SIG-M5 (cell line): ENCODE measurements at places on chromosomes 2 and 18.

- DNase-seq: no peak
Observed at GRCh38 chr18:80241919-80242777, 5.2 kb downstream of the PARD6G start.

GRCh38 chr2:72263776-72264060 lies 116.1 kb upstream of the CYP26B1 start:
- DNase-seq: no peak

DNA sequence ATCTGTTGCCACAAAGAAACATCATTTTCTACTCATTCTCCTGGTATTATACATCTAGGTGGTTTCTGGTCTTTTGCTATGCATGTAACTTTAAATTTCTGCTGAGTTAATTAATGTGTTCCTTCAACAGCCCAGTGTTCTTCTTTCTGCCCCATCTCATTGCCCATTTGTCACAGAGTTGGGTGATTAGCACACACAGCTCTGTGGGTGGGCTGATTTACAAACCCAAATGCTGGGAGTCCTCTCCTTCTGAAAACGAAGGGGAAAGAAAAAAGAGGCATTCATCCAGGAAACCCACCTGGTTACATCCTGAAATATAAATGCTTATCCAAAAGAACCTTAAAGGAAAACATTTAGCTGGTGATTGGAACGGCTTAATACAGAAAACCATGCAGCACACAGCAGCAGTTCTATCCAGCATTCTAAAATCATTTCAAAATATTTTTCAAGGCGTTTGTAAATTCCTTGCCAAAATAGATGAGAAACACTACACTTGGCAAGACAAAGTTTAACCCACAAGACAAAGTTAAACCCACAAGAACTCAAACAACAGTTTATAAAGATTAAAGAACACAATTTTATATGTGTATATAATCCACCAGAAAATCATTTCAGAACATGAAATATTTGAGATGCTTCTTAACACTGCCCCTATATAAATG lies 177.9 kb downstream of the ANTXR1 start:
- no peak for DNase-seq

DNA sequence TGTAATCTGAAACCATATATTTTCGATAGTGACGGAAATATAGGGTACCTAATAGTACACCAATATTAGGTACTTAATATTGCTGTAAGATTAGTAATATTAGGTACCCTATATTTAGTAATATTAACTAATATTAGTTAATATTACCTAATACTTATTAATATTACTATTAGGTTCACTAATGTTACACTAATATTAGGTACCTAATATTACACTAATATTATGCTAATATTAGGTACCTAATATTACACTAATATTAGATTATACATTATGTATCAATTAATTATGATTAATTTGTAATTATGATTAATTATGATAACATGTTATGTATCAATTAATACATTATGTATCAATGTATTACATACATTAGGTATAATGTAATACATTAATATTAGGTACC lies 518.2 kb upstream of the LRATD1 start:
- no peak for DNase-seq

GRCh38 chr2:42925742-42926433 lies 133.5 kb upstream of the HAAO start:
- no peak for DNase-seq

- DNase-seq: no peak
Observed at GRCh38 chr18:55497825-55498403, 90.1 kb downstream of the TCF4 start.

- DNase-seq: no peak
Observed at GRCh38 chr2:25698752-25699151, 25.4 kb upstream of the DTNB start.

DNA sequence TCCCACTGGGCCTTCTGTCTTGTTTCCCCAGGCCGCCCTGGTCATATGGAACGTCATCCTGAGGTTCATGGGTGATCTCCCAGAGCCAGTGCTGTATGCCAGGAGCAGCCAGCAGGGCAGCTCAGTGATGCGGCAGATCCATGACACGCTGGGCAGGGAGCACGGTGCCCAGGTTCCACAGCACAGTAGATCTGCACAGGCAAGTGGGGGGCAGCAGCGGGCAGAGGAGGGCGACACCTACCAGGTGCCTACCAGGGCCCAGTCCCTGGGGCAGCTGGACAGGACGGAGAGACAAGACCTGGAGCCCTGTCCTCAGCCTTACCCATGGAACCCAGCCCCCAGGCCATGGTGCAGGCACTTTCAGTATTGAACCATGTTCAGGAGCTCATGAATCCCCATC lies 36.1 kb upstream of the GPR17 start:
- DNase-seq: no peak

DNA sequence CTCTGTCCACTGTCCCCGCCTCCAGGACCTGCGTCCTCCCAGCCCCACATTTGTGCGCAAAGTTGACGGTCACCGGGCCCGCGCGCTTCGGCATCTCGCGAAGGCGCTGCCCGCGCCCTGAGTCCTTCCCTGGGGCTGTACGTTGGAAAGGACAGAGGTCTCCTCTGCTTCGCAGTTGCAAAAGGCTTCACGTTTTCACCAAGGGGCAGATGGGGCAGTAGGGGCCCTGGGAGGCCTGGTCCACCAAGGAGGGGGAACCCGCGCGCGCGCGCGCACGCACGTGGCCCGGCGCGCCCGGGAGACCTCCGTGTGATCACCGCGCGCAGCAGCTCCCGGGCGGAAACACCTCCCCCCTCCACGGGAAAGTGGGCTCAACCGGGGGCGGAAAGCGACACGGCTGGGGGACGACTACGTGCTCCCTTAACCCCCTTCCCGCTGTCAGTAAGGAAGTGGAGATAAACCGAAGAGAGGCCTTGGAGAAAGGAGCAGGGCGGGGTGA lies 21.9 kb downstream of the TEX44 start:
- peak; percentile 20 for DNase-seq

GRCh38 chr2:46258937-46259776 lies 38.0 kb upstream of the EPAS1 start:
- DNase-seq: no peak

DNA sequence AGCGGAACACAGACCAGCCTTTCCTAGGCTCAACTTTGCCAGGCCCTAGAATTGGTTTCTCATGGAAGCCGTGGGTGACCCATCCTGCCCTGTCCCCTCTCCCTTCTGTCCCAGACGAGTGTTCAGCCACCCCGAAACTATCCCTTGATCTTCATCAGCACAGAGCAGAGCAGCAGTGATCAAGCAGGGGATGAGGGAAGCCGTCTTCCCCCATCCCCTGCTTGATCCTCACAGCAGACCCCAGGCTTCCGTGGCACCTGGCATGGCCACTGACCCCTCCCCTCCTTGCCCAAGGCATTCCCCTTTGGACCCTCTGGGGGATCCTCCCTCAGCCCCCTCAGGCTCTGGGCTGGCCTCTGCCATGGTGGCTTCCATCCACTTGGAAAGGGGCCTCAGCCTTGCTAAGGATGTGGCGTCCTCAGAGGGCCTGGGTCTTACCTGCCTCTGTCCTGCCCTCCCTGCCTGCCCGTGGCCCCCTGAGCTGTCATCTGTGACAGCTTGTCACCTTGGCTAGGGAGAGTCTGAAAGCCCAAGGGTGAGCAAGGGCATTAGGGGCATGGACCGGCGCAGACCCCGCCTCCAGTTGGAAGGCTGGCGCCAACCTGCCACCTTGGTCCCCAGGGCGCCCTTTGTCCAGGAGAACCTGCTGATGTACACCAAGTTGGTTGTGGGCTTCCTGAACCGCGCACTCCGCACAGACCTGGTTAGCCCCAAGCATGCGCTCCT lies 10.4 kb upstream of the CCDC74A start:
- DNase-seq: no peak

DNA sequence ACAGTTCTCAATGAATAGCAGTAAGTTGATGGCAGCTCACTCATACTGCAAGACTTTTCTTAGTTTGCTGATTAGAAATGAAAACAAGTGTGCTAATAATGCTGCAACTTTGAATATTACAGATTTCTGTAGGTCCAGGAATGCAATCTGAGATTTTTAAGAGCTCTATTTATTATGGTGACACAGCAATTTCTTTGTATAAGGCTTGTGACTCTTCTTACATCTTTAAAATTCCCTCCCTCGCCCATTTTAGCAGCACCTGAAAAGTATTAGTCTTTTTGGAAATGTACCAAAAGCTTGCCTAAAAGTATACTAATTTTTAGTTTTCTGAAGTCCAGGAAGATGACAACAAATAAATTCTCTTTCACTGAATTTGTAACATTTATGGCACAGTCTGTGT lies 4.4 kb upstream of the HTR2B start:
- DNase-seq: no peak

- DNase-seq: no peak
Observed at GRCh38 chr2:145344076-145344724, 824.3 kb upstream of the ZEB2 start.

DNA sequence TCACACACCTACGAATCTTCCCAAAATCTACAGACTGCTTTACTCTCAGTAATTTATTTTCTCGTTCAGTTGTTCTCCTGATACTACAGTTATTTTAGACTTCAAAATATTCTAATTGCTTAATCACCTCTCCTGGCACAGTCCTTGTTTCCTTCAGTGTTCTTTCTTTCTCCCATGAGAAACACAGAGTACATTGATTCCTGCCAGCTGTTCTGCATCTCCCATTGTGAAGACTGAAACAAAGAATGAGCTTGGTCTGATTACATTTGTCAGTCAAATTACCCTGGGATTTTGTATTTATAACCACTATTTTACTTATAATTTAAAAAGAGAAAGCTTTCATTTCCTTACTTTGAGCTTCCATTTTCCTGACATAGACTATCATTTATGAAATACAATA lies 63.9 kb upstream of the TANK start:
- DNase-seq: no peak

- no peak for DNase-seq
Observed at GRCh38 chr2:226274143-226274542, 525.5 kb downstream of the IRS1 start.

DNA sequence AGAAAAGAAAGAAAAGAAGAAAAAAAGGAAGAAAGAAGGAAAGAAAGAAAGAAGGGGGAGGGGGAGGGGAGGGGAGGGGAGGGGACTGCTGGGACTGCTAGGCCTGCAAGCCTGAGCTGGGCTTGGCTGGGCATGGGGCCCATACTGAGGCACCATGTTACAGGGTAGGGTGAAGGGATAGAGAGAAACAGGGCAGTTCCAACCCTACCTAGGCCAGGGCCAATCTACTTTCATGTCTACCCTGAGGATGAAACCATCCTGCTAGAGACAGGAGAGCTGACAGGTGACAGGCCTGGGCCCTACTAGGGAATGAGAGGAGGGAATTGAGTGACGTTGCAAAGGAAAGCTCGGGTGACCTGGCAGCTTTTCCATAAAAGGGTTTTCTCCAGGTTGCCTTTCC lies 41.7 kb downstream of the TEX44 start:
- DNase-seq: no peak

DNA sequence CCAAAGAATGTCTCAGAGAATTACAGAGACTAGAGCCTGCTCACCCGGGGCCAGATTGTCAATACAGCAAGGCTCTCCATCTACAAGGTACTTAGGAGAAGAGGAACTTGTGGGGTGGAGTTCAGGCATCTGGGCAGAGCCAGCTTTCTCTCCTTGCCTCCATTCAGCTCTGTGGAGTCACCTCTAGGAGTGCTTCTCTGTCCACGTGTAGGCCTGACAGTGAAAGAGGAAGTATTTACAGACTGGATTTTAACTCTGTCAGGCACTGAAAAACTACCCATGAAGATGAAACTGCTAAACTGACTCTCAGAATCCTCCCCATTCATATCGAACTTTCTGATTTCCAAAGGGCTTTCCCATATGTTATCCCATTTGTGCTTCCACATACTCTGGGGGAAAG lies 315.6 kb downstream of the SETBP1 start:
- DNase-seq: peak; percentile 5

GRCh38 chr18:78994000-78994399 lies 14.4 kb downstream of the SALL3 start:
- no peak for DNase-seq

GRCh38 chr2:133657591-133657990 lies 89.3 kb upstream of the NCKAP5 start:
- no peak for DNase-seq

GRCh38 chr2:28558918-28559317 lies 63.1 kb downstream of the PLB1 start:
- DNase-seq: no peak

DNA sequence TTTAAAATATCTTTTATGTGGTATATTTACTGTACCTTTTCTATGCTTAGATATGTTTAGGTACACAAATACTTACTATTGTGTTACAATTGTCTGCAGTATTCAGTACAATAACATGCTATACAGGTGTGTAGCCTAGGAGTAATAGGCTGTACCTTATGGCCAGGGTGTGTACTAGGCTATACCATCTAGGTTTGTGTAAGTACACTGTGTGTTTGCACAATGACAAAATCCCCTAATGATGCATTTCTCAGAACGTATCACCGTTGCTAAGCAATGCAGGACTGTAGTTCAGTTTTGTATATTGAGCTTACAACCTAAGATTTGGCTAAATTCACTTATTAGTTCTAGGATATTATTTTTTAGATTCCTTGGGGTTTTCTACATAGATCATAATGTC lies 332.3 kb upstream of the HS6ST1 start:
- DNase-seq: no peak

- peak; percentile 94 for DNase-seq
Observed at GRCh38 chr2:74198461-74199274, at the start of gene MTHFD2. TSS of gene MTHFD2 (plus strand) at chr2:74198615. CDS start at chr2:74198642, 27 bp downstream.

GRCh38 chr2:2850859-2851258 lies 519.8 kb upstream of the MYT1L start:
- no peak for DNase-seq

- DNase-seq: no peak
Observed at GRCh38 chr2:141417246-141417797, 713.5 kb downstream of the LRP1B start.

- DNase-seq: no peak
Observed at GRCh38 chr2:226983895-226984749, 148.3 kb downstream of the RHBDD1 start.

DNA sequence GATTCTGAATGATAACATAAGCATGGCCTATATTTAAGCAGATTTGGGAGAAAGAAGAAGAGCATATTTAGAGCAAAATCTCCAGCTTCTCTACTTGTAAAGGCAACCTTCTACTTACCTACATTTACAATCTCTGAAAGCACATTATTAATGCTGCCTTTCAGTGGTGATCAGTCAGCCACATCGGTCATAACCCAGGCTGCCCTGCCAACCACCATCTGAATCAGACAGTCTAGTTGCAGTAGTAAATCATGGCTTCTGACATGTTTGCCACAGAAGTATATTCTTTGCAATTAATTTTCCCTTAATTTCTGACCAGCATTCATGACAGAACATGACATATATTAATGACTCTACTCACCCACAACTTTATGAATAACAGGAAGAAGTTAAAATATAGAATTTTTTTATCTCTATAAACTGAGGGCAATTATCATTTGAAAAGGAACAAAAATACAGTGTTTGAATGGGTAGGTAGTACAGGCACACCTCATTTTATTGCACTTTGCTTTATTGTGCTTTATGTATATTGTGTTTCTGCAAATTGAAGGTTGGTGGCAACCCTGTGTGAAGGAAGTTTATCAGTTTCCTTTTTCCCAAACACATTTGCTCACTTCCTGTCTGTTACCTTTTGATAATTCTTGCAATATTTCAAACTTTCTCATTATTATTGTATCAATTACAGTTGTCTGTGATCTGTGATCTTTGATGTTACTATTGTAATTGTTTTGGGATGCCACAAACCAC lies 531.6 kb upstream of the CHAC2 start:
- no peak for DNase-seq

- no peak for DNase-seq
Observed at GRCh38 chr2:18345848-18346247, 214.6 kb downstream of the RDH14 start.

GRCh38 chr2:237438080-237438940 lies 24.3 kb upstream of the COL6A3 start:
- no peak for DNase-seq

- no peak for DNase-seq
Observed at GRCh38 chr2:21270708-21271122, 146.9 kb downstream of the TDRD15 start.

- no peak for DNase-seq
Observed at GRCh38 chr2:58535990-58536389, 294.9 kb upstream of the FANCL start.
